ENCODE measurements at places on chromosomes 2 and 18.

DNA sequence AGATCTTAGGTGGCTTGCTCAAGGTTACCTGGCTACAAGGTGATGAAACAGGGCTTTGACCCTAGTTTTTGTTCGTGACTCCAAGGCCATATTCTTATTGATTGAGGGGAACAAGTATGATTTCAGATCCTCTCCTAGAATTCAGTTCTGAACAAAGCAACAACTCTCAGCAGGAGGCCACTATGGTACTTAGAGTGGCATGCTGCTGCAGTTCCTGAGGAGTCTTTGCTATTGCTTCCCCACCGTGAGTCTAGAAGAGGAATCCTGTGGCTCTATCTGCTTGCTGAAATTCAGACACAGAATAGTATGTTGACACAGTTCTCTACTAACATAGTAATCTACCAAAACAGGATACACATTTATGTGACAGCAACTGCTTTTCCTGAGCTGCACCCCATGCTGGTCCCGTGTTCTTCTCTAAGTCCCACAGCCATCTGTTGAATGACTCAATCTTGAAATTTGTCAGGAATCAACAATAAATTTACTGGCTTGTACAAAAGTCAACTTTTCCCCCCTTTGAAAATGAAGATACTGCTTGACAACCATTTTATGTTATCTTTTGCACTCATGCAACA is 4.1 kb downstream of the TGFBRAP1 start:
- no peak for DNase-seq

- no peak for DNase-seq
Measured at GRCh38 chr2:81542119-81542518, 1237.6 kb upstream of the LRRTM1 start.

DNA sequence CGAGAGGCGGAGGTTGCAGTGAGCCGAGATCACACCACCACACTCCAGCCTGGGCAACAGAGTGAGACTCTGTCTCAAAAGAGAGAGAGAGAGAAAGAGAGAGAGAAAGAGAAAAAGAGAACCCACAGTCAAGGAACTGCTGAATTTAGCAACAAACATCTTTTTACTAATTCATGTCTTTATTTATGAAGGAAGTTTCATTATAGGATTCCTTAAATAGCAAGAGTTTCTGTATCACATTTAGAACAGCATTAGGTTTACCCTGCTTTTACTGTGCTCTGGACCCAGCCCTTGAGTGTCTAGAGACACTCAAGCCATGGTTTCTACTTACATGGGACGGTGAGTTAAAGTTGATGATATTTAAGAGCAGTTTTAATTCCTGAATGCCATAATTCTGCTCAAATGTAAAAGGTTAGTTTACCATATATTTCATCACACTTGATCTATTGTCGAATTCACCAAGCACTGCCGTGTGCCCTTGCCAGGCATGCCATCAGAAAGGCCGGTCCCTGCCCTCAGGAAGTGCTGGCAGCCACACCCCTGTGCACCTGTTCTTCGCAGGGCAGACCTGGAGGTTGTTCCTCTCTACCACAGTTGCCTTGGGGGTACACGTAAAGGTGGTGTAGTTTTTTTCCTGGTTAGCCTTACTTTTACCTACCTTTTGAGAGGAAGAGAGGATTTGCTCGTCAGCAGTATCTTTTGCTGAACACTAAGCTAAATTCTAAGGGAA is 153.3 kb downstream of the LDLRAD4 start:
- DNase-seq, result no peak

DNA sequence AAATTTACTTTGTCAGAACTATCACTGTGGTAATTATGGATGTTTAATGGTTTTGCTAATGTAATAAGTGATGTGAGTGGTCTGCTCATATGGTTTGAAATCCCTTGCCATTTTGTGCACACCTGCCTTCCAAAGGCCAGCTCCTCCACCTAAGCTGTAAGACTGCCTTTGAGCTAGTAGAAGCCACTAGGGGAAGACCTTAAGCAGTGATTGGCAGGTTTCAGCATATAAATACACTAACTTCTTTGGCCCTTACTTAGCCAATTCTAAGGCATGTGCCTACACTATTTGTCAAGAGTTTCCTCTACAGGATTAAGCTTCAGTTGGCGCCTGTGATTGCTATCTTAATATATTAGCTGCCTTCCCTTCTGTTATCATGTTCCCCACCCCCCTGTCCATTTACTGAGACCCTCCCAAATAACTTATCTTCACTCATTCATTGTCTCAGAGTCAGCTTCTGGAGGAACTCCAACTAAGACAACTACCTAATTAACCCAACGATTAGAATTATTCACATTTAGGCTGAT is 141.1 kb downstream of the MBD5 start:
- no peak for DNase-seq

- DNase-seq, result no peak
Measured at GRCh38 chr2:69780921-69781320, 39.0 kb downstream of the ANXA4 start.

DNA sequence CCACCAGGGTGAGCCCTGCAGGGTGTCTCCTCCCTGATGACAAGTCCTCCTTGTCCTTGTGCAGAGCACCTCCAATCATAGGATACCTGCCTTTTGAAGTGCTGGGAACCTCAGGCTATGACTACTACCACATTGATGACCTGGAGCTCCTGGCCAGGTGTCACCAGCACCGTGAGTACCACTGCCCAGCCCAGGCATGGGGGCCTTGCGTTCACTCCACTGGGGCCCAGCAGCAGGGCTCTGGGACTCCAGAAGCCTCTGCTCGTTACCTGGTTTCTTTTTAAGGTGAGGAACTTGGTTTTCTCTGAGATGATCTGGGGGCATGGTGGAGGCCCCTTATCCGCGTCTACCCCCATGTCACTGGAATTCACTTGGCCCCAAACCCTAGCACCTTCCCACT is 36.5 kb upstream of the RPL31 start:
- no peak for DNase-seq

GRCh38 chr2:147273106-147273505 is 571.7 kb upstream of the ACVR2A start:
- no peak for DNase-seq

DNA sequence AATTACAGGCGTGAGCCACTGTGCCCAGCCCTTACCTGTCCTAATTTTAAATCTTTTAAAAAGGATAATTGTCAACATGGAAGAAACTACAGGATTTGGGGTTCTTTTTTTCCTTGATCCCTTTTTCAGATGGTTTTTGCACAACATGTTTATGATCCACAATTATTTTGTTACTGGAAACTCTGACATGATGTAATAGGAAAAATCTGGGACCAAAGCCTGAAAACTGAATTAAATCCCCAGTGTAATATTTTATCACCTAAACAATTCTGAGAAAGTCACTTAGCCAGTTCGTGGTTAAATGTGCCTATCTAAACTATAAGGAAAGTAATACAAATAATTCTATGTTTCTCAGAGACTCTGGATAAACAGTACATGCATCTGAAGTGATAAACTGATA is 1649.7 kb downstream of the LRP1B start:
- no peak for DNase-seq

DNA sequence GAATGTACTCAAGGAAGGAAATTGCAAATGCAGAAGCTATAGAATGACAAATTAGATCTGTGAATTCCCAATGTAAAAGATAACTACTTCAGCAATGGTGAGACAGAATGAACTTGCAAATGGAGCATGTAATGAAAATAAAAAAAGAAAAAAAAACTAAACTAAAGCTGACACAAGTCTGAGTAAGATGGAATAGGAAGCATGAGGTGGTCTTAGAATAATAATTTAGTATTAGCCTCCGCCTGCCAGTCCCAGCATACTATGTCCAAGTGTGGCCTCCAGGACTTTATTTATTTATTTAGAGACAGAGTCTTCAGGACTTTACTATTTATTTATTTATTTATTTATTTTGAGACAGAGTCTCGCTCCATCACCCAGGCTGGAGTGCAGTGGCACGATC is 37.4 kb upstream of the SLC39A10 start:
- no peak for DNase-seq

DNA sequence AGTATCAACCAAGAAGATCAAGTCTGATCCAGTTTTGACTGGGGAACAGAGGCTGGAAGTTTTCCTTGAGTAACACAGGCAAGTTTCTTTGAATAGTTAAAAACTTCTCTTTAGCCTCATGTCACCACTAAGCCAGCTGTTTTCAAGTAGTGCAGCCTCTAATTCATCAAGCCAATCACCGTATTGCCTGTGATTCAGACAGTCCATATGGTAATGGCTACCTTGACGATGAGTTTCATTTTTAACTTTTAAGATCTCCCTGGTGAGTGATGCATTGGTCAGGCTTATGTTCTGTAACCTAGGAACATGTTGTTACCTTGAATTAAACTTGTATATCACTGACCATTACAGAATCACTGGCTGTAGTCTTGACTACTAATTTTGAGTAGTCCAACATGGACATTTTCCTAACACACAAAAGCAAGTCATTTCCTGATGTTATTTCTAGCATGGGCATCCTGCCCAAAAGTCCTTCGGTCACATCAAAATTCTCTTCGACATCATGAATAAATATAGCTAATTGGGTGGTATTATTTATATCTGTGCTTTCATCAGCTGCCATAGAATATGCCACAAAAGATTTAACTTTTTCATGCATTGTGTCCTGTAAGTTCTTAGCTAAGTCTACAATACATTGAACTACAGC is 238.8 kb upstream of the GCFC2 start:
- DNase-seq, result no peak

GRCh38 chr2:38037757-38038621 is 38.0 kb downstream of the CYP1B1 start:
- no peak for DNase-seq

DNA sequence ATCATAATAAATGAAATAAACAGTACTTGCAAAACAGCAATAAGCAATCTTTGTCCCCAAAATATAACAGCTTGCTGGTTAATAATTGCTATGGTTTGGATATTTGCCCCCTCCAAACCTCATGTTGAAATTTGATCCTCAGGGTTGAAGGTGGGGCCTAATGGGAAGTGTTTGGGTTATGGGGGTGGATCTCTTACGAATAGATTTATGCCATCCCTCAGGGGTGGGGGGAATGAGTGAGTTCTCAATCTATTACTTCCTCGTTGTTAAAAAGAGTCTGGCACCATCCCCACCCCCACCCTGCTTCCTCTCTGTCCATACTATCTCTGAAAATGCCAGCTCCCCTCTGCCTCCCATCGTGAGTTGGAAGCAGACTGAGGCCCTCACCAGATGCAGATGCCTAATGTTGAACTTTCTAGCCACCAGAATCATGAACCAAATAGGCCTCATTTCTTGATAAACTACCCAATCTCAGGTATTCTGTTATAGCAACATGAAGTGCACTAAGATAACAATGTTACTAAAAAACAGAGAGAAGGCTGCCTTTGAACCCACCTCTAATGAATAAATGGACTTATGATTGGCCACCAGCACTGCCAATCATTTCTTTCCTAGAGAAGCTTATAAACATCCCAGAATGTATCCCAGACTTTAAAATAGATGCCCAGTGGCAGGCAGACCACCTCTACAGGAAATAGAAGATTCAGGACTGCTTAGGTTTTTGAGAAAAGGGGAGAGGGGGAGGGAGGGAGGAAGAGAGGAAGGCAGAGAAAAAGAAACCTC is 90.1 kb downstream of the ALPK2 start:
- DNase-seq, result no peak

DNA sequence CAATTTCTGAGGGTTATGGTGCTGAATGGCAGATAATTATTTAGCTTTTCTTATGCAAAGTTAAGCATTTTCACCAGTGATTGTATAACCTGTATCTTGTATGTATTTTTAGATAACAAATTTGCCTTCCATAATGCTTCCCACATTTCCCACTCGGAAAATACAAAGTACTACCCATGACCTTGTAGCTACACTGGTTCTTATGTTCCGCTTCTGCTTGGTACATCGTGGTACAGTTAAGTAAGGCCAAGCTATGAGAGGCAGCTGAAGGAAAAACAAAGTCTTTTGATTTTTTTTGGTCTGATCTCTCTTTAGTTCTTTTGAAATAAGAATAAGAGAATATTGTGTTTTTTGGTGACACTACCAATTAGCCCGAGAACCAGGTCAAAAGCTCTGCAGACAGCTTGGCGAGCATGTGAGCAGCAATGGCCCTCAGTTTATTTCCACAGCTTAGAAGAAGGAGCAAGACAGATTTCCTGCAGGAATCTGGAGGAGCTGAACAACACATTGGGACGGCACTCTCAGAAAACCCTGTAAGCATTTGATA is 26.8 kb downstream of the SH3YL1 start:
- DNase-seq, result no peak

DNA sequence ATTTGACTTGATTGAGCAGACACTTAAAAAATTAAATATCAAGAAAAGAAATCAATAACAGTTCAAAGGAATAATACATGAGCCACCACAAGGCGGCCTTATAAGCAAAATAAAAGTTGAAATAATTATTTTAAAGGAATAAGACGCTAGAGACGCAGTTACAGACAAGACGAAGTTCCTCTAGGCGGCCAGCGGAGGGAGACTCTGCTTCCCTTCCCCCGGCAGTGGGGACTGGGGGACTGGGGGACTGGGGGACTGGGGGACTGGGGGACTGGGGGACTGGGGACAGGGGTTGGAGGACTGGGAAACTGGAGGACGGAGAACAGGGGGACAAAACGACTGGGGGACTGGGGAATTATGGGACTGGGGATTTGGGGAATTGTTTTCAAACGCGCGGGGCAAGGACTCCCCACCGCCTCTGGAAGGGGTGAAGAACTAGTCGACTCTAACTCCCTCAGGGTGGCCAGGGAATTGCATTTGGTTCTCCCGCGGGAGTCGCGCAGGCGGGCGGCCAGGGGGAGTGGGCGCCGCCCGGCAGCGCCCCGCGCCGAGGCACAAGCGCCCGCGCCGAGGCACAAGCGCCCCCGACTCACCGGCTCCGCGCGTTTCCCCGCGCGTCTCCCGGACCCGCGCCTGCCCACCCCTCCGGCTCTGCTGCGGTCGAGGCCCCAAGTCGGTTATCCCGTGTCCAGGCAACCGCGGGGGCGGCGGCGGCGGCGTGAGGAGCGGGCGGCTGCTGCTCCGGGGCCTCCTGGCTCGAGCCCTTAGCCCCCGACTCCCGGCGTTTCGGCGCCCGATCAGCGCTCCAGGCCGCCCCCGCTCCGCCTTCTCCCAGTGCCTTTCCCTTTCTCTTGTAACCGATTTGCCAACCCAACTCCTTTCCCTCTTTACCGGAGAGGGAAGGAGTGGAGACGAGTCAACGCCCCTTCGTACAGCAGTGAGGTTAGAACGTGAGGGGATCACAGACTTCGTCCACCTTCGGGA is at the start of gene CCDC178:
TSS of gene CCDC178 (minus strand) at position 662 of the 984 bp plus-strand sequence. CDS start 28,633 bp downstream, outside the sequence.
- no peak for DNase-seq

DNA sequence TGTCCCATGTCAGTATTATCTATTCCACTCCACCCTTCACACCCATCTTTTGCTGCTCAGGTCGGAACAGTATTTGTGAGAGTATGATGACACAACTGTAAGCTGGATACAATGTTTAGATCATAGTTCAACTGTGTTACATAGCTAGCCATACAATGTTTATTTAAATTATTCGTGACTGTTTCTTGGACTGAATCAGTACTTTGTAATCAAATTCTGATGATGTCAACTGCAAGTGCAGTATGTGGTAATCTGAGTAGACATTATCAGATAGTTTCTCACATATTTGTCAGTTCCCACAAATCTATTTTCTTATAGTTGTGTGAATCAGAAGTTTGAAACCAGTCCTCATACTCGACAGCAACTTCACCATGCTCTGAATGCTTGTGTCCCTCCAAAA is 177.6 kb downstream of the ZNF407 start:
- no peak for DNase-seq
